WTC11 (cell line): ENCODE measurements at places on chromosomes 2 and 18. TPM values are rescaled to one million over a fixed set of nuclear protein-coding genes. Genes with fewer than 3 reads are reported as not detected.

- no peak for DNase-seq
These were observed 84.1 kb downstream of the R3HDM1 start for GRCh38 chr2:135615404-135615803.

DNA sequence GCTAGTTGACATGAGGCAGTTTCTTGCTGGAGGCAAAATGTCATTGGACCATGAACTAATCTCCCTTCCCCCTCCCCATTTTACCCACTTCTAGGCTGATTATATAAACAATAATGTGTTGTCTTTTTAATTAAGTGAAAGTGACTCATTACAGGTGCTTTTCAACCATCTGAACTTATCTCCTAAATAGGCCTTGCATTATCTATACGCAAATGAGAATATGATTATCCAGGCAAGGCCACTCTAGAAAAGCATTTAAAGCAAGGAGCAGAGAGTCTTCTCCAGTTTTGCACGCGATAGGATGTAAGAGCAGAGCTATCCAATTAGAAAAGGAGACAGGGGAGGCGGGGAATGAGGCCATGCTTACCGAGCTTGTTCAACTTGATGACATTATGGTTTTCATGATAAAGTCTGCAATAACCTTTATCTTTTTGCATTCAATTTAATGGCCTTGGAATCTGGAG, 286.1 kb upstream of the SIX3 start:
- no peak for DNase-seq

DNA sequence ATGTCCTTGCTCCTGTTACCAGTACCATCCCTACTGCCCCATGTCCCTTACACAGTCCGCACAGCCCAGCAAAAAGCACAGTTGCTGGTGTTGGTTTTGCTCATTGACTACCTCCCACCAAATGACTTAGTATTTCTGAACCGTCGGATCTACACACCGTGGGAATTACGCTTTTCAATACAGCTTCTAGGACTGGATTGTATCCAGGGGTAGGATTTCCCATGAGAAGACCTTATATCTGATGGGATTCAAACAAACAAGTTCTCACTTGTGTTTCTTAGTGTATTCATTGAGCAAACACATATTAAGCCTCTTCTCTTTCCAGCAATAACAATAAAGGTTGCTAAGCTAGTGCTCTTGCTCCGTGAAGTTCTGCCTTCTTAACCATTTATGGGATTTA, 25.8 kb downstream of the TRAPPC12 start:
- no peak for DNase-seq

The PCARE gene
- total RNA-seq: not detected in 3 replicates
